H7 (cell line): ENCODE measurements at places on chromosomes 12 and 14. TPM values are rescaled to one million over a fixed set of nuclear protein-coding genes. Genes with fewer than 3 reads are reported as not detected.

GRCh38 chr14:70721542-70721941, 79.8 kb downstream of the TTC9 start:
- DNase-seq = no peak

- peak; percentile 49 for DNase-seq
Measured at GRCh38 chr12:94875525-94875924, 128.0 kb downstream of the NDUFA12 start.

GRCh38 chr12:38282886-38283285, 33.7 kb upstream of the ALG10B start:
- no peak for DNase-seq

- DNase-seq = no peak
Measured at GRCh38 chr12:121214855-121215745, 5.2 kb downstream of the P2RX4 start.

Gene OR10AD1
- not detected in 2 replicates for total RNA-seq

- peak; percentile 99 for DNase-seq
Measured at GRCh38 chr14:90454041-90455000, 57.5 kb downstream of the CALM1 start.

DNA sequence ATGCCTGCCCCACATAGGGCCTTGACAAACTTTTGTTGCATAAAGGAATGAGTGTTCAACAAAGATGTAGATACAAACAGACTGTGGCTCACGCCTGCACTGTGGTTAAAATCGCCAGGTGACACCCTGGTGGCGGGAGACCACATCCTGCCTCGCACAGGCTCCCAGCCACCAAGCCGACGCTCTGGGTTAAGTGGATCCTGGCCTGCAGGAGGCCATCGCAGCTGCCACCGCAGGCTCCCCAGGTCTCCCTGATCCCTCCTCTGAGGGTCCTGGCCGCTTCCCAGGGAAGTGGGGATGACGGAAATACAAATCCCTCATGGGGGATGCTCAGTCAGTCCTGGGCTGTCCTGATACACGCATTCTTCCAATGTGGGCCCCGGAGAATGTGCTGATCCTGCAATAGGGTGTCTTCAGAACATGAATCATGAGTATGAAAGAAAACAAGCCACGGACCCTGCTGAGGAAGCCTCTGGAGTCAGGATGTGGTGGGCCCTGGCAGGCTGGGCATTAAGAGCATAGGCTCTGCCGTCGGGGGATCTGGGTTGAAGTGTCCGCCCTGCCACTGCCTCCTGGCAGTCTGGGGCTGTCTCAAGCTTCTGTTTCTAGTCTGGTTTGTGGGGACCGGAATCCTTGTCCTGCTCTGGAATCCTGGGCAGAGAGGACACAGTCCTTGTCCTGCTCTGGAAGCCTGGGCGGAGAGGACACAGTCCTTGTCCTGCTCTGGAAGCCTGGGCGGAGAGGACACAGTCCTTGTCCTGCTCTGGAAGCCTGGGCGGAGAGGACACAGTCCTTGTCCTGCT, 53.5 kb upstream of the BEGAIN start:
- peak; percentile 46 for DNase-seq

- no peak for DNase-seq
Measured at GRCh38 chr14:67269298-67270060, 28.2 kb downstream of the PALS1 start.

GRCh38 chr14:35818346-35819115, 7.6 kb upstream of the BRMS1L start:
- DNase-seq = peak; percentile 68

DNA sequence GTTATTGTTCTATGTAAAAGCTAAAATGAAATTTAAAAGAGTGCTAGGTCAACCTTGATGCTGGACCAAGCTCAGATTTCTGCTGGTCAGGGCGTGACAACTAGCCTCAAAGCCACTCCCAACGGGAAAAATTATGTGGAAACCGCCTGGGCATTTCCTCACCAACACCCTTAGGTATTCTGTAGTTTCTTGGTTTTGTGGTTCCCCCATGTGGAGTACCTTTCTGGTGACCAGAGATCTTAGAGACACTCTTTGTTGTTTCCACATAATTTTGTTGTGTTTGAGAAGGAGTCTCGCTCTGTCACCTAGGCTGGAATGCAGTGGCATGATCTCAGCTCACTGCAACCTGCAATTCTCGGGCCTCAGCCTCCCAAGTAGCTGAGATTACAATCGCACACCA, 119.9 kb downstream of the DENND5B start:
- no peak for DNase-seq

DNA sequence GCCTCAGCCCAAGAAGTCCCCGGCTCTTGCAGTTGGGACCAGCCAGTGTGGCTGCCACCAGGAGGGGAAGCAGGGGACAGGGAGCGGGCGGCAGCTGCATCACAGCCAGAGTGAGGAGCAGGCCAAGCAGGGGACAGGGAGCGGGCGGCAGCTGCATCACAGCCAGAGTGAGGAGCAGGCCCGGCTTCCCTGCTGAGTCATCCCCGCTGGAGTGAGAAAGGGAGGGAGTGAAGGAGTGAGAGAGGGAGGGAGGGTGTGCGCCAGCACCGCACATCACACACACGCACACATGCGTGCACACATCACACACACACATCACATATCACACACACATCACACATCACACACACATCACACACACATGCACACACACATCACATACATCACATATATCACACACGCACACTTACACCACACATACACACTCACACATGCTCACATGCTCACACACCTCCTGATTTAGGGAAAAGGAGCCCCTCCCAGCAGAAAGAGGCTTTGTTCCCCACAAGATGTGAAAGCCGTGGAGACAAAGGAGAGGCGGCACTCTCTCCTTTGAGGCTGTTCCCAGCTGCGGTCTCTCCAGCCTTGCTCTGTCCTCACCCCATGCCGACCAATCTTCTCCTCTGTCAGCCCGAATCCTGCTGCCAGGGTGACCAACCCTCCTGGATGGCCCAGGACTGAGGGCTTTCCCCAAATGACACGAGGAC, 16.7 kb upstream of the ZDHHC22 start:
- peak; percentile 72 for DNase-seq

GRCh38 chr14:47710581-47710980, 35.2 kb upstream of the MDGA2 start:
- DNase-seq = no peak
